ENCODE measurements at places on chromosomes 11 and 22. TPM values are rescaled to one million over a fixed set of nuclear protein-coding genes. Genes with fewer than 3 reads are reported as not detected.

DNA sequence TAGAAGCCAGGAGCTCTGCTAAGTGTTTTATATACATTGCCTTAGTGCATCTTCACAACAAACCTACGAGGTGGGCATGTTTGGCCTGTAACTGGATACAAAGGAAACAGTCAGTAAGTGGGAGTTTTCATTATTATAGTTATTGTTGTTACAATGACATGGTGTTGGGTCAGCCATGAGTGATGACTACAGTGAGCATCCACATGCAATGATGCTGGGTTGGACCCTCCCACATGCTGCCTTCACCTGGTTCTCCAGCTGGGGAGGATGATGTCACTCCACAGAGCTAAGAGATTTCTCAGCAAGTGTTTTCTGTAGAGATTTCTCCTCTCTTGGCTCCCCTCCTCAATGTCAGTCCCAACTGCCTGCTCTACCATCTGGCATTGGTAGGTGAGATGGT lies 59.3 kb downstream of the EHF start:
- no peak for DNase-seq

- DNase-seq = no peak
Measured at GRCh38 chr11:112723676-112724495, 237.3 kb upstream of the NCAM1 start.

GRCh38 chr11:40037005-40037404 lies 1422.4 kb downstream of the LRRC4C start:
- DNase-seq = no peak

DNA sequence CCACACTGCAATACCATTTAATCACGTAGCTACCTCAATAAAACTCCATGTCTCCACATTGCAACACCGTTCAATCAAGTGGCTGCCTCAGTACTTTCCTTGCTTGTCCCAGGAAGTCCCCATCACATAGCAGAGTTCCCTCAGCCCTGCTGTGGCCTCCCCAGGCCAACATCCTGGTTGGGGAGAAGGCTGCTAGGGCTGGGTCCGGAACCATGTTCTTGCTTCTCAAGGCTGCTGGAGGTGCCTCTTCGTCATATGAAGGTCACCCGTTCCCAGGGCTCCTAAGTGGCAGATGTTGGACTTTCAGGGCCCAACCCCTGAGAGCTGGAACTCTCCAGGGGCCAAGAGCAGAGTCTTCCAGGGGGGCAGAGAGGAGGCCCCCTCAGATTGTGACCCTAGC lies 3.3 kb downstream of the ART5 start:
- DNase-seq = peak; percentile 30

The OR52A1 gene
- not detected for total RNA-seq

All from osteoblast (primary cell).